Activated CD4-positive, CD25-positive, alpha-beta regulatory T cell treated with anti-CD3 and anti-CD28 coated beads, Interleukin-2, amount 50 U/mL, for 16 hours (primary cell): ENCODE measurements at places on chromosomes 13 and 19.

GRCh38 chr13:105990256-105990958 is 545.1 kb downstream of the EFNB2 start:
- DNase-seq, result no peak

DNA sequence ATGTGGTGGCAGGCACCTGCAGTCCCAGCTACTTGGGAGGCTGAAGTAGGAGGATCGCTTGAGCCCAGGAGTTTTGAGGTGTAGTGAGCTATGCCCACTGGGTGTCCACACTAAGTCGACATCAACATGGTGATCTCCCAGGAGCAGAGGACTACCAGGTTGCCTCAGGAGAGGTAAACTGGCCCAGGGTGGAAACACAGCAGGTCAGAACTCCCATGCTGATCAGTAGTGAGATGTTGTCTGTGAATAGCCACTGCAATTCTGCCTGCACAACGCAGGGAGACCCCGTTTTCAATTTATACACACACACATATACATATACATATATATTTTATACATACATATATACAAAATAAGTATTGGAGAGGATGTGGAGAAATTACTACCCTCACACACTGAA is 2.1 kb upstream of the ZNF224 start:
- no peak for DNase-seq

DNA sequence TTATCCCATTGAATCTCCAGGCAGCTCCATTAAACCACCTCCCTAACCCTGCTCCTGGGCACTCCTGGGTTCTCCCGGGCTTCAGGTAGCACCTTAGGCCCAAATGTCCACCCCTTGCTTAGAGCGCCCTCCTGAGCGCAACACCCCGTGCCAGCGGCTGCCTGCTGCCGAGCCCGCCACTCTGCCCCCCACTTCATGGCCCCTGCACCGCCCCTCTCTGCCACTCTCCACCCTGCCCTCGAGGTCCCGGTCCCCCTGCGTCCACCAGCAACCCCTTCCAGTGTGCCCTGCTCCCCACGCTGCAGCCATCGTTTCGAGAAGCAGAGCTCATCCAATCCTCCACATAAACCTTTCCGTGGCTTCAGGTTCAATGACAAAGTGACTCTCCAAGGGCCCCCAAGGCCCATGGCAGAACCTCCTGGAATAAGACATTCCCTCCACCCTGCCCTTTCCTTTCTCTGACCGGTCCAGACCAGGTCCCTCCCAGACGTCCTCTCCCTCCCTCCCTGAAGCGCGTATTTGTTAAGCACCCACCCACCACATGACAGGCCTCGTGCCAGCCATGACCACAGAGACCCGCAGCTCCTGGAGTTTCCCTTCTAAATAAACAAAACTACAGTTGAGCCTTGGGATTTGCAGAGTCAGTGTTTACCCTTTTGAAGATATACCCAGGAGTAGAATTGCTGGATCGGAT is 66.6 kb downstream of the ARHGEF18 start:
- no peak for DNase-seq

DNA sequence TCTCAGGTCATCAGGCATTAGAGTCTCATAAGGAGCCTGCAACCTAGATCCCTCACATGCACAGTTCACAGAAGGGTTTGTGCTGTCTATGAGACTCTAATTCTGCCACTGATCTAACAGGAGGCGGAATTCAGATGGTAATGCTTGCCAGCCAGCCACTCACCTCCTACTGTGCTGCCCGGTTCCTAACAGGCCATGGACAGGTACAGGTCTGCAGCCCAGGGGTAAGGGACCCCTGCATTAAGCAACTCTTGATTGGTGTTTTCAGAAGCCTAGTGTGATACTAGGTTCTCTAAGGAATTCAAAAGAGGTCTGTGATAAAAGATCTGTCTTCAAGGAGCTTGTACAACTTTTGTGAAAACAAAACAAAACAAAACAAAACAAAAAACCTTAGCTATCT is 31.1 kb downstream of the CAB39L start:
- no peak for DNase-seq

DNA sequence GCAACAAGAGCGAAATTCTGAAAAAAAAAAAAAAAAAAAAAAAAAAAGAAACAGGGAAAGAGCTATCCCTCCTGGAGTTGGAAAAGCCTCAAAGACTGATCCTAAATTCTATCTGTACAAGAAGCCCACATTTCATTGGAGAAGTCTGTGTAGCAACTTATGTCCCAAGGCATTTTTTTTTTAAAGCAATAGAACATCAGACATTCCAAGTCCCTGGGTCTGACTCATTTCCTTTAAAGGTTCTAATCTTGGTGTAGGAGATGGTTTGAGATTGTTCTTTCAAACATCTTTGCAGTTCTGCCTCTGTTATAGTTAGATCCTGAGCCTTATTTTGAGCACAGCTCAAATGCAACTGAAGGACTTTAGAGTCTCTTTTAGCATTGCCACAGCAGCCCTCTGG is 706.5 kb upstream of the MIR17HG start:
- DNase-seq, result no peak

DNA sequence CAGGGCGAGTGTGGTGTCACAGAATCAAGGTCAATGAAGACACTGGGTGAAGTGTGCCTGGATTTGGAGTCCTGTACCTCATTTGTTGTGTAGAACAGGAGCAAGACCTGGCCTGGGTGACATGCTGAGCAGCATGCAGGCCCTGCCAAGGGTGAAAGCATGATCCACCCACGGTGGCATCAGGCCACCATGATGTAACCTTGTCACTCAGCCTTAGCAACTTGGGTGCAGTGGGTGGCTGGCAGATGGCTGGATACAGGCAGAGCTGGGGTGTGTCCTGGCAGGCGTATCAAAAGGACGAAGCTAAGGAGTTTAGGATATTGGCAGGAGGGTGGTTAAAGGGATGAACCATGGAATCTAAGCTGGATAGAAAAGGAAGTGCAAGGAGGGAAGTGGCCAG is 10.3 kb downstream of the THSD1 start:
- DNase-seq, result no peak

DNA sequence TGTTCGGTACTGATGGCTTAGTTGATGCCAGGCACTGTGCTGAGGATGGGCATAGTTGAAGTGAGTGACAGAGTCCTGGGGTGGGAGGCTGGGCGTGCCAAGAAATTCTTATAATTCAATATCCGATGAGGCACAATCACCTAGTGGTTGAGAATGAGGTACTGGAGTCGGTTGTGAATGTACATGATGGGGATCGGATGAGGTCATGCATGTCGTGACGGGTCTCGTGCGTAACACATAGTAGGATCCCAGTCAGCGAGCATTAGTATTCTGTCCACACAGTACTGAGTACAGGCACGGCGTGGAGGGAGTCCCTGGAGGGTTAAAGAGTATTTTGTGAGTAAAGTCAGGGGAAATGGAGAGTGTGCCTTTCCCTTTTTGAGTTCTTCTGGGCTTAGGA is 2.8 kb downstream of the SAFB start:
- DNase-seq, result no peak

DNA sequence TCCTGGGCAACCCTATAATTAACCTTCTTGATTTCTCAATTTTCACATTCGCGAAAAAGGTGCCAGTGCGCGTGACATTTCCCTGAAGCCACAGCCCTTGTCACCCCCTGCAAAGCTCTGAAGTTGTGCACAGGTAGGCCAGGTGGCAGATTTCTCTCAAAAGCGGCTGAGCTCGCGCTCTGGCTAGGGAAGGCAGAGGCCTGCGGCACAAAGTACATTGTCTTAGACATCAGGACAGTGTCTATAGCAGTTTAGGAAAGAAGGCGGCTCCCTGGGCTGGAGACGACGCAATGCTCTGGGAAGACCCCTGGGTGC is 42.9 kb upstream of the ZNF14 start:
- DNase-seq, result no peak

GRCh38 chr19:33416307-33417215 is 43.1 kb downstream of the CEBPG start:
- DNase-seq, result peak; percentile 40

- DNase-seq, result no peak
Measured at GRCh38 chr13:65725006-65725405, 1505.1 kb downstream of the PCDH9 start.

GRCh38 chr19:56692206-56692895 is 20.8 kb upstream of the ZNF835 start:
- DNase-seq, result no peak

GRCh38 chr19:13974073-13974472 is 21.8 kb downstream of the DCAF15 start:
- DNase-seq, result no peak

DNA sequence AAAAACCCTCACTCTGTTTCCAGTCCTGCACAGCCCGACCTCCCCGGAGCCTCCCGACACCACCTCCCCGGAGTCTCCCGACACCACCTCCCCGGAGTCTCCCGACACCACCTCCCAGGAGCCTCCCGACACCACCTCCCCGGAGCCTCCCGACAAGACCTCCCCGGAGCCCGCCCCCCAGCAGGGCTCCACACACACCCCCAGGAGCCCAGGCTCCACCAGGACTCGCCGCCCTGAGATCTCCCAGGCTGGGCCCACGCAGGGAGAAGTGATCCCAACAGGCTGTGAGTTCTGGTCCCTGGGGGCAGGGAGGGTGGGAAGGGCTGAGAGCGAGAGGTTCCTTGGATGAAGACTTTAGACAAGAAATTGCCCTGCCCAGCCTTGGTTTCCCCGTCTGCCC is 5.4 kb downstream of the MADCAM1 start:
- no peak for DNase-seq

DNA sequence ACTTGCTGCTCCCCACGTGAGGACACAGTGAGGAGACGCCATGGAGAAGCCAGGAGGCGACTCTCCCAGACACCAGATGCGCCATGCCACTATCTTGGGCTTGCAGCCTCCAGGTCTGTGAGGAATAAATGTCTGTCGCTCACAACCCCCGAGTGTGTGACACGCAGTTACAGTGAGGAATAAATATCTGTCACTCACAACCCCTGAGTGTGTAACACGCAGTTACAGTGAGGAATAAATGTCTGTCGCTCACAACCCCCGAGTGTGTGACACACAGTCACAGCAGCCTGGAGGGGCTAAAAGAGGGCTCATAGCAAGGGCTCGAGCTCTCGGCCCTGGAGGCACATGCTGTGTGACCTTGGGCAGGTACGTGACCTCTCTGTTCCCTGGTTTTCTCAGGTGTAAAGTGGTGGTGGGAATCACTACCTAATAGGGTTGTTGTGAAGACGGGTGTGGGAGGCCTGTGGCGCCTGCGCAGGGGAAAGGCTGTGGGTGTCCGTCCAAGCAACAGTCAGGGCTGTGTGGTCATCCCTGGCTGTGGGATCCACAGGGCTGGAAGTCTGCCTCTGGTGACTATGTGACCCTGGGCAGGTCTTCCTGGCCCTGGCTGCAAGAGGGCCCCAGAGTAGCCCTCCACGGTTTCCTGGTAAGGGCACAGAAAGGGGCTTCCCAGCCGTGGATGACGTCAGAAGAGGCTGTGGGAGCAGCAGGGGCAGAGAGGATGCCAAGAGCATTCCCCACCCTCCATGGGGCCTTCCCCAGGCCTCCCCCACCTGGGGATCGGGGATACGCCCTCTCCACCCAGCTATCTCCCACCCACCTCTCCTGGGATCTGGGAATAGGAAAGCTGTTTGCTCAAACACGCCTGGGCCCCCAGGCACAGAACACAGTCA is 77.7 kb downstream of the C1QTNF9 start:
- DNase-seq, result no peak

DNA sequence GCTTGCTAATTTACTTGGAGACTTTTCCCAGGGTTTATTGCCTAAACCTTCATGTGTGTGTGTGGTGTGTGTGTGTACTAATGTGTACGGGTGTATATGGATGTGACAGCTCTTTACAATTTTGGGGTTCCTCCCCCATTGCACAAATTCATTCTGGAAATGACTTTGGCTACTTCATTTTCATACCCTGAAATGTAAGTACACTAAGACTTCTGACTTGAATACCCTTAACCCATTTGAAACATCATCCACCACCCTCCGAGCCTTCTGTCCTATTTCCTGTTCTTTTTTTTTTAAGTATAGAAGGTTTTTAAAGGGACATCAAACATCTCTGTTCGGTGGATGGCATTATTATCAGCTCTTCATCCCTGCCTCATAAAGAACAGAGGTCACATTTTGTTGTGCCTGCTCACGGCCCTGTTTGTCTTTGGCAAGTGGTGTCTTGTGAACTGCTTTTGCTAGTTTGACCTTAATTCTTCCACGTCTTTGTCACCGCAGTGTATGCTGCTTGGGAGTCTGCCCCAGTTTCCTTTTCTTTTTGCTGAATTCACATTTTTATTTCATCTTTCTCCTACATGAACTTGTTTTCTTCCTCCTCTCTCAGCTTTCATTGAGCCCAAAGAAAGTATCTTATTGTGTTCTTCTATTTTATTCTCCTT is 228.3 kb downstream of the FOXO1 start:
- DNase-seq, result no peak

- DNase-seq, result no peak
Measured at GRCh38 chr13:60583196-60583888, 186.3 kb downstream of the TDRD3 start.

- DNase-seq, result no peak
Measured at GRCh38 chr13:46909042-46909441, 12.2 kb upstream of the HTR2A start.

GRCh38 chr13:40187324-40187795 is 479.1 kb downstream of the FOXO1 start:
- DNase-seq, result peak; percentile 55

DNA sequence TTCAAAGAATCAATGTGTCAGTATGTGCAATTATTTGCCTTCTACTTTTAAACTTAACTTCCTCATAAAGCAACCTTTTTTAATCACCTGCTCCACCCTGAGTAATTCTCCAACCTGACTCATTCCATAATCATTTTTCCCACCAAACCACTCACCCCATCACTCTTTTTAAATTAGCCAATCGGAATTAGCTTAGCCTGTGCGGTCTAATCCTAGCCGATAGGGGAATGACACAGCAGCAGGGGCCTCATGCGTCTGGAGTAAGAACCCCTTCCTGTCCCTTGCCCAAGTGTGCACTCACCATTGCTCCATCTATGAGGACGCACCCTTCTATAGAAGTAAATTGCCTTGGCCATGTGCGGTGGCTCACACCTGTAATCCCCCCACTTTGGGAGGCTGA is 27.4 kb upstream of the ZNF83 start:
- no peak for DNase-seq

- DNase-seq, result no peak
Measured at GRCh38 chr13:103965506-103966243, 899.5 kb upstream of the SLC10A2 start.

- DNase-seq, result no peak
Measured at GRCh38 chr13:31947105-31947504, 84.5 kb upstream of the FRY start.

DNA sequence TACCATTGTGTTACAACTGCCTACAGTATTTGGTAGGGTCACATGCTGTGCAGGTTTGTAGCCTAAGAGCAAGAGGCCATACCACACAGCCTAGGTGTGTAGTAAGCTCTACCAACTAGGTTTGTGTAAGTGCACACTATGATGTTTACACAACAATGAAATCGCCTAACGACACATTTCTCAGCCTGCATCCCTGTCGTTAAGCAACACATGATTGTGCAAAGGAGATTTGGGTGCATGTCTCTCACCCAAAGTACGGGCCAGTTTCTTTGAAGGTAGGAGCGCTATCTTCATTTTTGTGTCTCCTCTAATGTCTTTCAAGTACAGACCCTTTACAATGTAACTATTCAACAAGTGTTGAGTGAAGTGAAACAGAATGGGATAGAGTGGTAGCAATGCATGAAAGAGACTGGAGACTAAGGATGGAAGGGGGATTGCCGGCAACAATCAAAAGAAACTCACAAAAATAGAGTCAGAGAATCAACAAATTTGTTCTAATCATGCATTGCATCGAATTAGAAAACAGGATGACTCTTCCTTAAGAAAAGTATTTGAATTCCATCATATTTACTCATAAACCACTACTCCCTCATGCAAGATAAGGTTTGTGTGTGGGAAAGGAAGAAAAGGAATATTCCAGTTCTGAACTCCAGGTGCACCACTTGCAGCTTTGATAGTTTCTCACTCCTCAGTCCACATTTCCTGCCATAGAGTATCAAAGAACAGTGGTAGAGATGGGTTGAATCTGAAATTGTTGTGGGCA is 60.2 kb upstream of the TNFRSF19 start:
- DNase-seq, result no peak
